ENCODE measurements at places on chromosomes 4 and X.

DNA sequence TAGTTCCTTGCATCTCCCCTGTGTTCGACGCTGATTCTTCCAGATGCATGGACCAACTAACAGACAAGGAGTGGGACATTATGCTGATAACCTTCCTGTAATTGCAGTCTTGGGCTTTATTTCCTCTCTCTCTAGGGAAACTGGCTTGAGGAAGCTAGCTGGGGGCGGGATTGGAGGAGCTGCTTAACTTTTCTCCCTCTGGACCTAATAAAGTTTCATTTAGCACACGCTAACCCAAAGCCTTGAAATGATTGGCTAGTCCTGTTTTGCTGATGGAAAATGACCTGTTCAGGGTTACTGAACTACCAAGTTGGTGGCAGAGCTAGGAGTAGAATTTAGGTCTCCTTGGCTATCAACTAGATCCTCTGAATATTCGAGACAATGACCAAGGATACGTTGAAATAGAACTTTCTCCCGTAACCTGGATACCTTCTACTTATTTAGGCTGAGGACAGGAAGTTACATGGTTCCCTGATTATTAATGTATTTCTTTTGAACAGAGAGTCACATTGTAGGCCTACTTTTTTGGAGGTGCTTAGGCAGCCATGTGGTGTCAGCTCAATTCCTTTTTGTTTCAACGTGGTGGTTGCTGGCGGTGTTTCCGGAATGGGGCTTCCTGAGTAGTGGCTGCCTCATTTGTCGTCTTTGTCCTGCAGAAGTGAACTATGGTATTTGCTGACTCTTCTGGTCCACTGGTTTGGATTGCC is 2.0 kb downstream of the PGK1 start:
- H3K27ac ChIP-seq: peak overlapping the region; percentile 96
- H3K4me3 ChIP-seq: peak overlapping the region; percentile 91
- H3K36me3 ChIP-seq: peaks cover 14% of the 10 kb centered on the region
- peaks cover 56% of the 10 kb centered on the region for H3K4me1 ChIP-seq
- DNase-seq: no peak

GRCh38 chr4:111883557-111883999 is 261.7 kb upstream of the FAM241A start:
- H3K4me3 ChIP-seq: no peak overlapping the region
- no peak overlapping the region for H3K27ac ChIP-seq
- no peak for DNase-seq
- H3K27me3 ChIP-seq: no peaks in the 10 kb centered on the region
- no peaks in the 10 kb centered on the region for H3K36me3 ChIP-seq

DNA sequence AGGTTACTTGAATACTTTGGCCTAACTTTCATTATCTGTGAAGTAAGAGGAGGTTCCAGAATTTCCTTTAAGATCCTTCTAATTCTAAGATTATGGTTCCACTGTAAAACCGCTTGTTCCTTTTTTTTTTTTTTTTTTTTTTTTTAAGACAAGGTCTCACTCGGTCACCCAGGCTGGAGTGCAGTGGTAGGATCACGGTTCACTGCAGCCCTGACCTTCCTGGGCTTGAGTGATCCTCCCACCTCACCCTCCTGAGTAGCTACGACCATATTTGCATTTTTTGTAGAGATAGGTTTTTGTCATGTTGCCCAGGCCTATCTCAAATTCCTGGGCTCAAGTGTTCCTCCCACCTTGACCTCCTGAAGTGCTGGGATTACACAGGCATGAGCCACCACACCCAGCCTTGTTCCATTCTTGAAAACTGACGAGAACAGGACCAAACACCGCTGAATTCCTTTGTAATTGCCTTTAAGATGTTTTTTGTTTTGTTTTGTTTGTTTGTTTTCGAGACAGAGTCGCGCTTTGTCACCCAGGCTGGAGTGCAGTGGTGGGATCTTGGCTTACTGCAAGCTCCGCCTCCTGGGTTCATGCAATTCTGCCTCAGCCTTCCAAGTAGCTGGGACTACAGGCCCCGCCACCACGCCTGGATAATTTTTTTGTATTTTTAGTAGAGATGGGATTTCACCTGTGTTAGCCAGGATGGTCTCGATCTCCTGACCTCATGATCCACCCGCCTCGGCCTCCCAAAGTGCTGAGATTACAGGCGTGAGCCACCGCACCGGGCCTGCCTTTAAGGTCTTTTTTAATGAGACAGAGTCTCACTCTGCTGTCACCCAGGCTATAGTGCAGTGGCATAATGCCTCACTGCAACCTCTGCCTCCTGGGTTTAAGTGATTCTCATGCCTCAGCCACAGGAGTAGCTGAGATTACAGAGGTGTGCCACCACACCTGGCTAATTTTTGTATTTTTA is 6.8 kb downstream of the PDS5A start:
- no peaks in the 10 kb centered on the region for H3K27me3 ChIP-seq
- no peak for DNase-seq
- H3K27ac ChIP-seq: no peak overlapping the region
- H3K4me1 ChIP-seq: peaks cover 51% of the 10 kb centered on the region
- no peak overlapping the region for H3K4me3 ChIP-seq

- H3K4me3 ChIP-seq: no peak overlapping the region
- H3K4me1 ChIP-seq: peaks cover 5% of the 10 kb centered on the region
- no peaks in the 10 kb centered on the region for H3K36me3 ChIP-seq
Measured at GRCh38 chrX:153640736-153641575, 6.0 kb upstream of the DUSP9 start.

DNA sequence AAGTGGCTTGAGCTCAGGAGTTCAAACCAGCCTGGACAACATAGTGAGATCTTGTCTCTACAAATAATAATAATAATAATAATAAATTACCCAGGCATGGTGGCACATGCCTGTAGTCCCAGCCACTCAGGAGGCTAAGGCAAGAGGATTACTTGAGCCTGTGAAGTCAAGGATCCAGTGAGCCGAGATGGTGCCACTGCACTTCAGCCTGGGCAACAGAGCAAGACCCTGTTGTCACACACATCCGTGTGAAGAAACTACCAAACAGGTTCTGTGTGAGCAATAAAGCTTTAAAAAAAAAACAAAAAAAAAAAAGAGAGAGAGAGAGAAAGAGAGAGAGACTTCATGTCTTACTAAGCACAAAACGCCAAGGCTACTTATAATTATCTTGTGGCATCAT is 42.5 kb downstream of the ANOS1 start:
- H3K27ac ChIP-seq: no peak overlapping the region
- no peaks in the 10 kb centered on the region for H3K4me1 ChIP-seq
- no peak for DNase-seq

Data from heart right ventricle (tissue), 16 donors.